Naive thymus-derived CD4-positive, alpha-beta T cell (primary cell): ENCODE measurements at places on chromosomes 5 and 9. TPM values are rescaled to one million over a fixed set of nuclear protein-coding genes. Genes with fewer than 3 reads are reported as not detected.

POU5F2 gene
- total RNA-seq: 1.7 TPM

DNA sequence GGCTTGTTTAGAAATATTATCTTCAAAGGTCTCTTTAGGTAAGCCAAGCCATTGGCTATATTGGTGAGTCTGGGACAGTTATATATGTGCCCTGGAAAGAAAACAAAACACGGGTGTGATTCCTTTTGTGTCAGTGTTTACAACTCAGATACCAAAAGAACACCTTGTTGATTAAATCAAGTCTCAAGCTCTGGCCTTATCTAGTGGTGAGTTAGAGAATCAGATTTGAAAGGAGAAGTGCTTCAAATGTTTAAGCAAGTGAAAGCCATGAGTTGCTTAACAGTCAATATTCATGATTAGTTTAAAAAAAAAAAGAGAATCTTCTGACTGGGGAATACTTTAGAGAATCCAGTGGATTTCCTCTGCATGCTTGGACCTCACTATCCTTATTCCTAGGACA lies 68.3 kb downstream of the IQGAP2 start:
- H3K27ac ChIP-seq: peak overlapping the region; percentile 39
- peaks cover 54% of the 10 kb centered on the region for H3K4me1 ChIP-seq
- H3K36me3 ChIP-seq: no peaks in the 10 kb centered on the region
- H3K4me3 ChIP-seq: no peak overlapping the region
- no peak for DNase-seq

DNA sequence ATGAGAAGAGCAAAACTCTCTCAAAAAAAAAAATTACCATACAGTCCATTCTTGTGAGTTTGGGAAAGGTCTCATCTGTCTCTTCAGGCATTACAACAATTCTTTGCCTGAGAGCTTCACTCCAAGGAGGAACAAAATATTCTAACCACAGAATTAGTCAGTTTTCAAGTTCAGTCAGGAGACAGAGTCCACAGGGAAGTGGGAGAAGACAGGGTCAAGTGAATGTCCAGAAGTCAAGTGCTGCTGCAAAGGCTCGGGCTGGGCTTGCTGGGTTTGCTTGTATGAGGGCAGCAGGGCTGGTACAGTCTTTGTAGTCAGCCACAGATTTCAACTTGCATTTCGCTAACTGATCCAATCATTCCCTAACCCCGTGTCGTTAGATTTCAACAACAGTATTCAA lies 17.6 kb upstream of the HEXB start:
- no peak overlapping the region for H3K27ac ChIP-seq
- no peaks in the 10 kb centered on the region for H3K36me3 ChIP-seq
- no peaks in the 10 kb centered on the region for H3K4me1 ChIP-seq
- DNase-seq: no peak

SOHLH1 gene
- not detected for total RNA-seq

DNA sequence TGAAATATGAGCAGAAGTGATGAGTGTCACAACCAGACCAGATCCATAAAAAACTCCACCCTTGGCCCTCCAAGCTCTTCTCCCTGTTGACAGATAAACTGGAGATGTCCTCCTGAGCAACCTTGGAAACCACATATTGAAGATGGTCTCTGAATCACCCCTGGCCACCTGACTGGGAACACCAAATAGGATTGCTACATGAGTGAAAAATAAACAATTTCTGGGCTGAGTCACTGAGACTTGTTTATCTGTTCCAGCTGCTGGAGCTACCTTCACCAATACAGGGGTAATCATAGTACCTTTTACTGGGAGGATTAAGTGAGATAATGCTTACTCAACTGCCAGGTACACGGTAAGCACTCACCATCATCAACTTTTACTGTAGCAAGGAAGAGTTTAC lies 53.3 kb downstream of the PCA3 start:
- H3K4me3 ChIP-seq: no peak overlapping the region
- H3K36me3 ChIP-seq: no peaks in the 10 kb centered on the region
- no peak overlapping the region for H3K27ac ChIP-seq
- no peaks in the 10 kb centered on the region for H3K4me1 ChIP-seq
- no peaks in the 10 kb centered on the region for H3K27me3 ChIP-seq
- DNase-seq: no peak
